ENCODE measurements at places on chromosomes 16 and 17.

DNA sequence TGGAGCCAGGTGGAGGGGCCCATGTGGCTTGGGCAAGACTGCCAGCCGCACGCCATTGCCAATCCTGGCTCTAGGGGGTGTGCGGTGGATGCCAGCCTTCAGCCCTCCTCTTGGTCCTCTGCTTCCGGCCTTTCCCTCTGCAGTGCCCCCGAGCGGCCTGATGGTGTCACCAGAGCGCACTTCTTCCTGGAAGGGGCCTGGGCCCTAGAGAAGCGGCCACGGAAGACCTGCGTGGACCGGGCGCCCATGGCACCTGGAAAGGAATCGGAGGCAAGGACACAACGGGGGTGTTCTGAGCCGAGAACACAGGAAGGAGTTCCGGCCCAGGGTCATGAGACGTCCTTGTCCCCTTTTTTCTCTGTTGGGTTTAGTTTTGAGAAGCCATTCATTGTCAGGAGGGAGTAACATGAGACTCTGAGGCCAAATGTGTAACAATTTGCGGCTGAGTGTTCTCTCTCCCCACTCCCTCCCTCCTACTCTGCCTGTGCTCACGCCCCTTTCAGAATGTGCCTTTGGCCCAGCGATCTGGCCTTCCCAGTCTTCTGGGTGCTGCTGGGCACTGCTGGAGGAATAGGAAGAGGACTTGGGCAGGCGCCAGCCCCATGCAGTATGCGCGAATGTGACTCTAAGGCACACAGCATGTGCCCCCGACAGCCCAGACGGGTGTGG lies 92.8 kb downstream of the IRX3 start:
- DNase-seq = no peak

DNA sequence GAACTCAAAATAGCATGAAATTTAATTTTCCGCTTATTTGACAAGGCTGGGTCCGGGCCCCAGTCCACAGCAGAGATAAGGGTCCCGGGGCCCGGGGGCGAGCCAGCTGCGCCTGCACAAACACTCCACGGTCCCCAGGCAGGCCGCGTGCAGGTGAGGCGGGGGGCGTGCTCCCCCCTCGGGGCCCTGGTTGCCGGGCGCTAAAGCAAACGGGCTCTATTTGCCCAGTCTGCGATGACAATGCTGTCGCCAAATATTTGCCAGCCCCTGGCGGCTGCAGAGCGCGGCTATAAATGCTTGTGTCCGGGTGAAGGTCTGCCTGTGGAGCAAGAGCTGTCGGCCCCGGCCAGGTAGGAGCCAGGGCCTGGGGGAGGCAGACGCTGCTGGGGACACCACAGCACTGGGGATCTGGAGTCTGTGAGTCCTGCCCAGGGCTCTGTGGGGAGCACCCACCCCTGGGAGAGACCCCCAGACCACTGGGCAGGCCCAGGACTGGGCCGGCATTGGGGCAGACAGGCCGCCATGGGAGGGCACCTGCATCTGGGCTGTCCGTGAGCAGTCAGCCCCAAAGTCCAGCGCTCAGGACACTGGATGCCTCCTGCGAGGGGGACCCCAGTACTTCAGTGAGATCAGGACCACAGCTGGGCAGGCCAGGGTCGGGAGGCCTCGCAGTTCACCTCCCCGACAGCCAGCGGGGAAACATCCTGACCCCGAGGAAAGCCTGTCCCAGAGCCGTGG lies at the start of gene PERCC1:
PERCC1 (plus strand) TSS at position 320 of the 738 bp plus-strand sequence. CDS start 1,516 bp downstream, outside the sequence.
- no peak for DNase-seq

DNA sequence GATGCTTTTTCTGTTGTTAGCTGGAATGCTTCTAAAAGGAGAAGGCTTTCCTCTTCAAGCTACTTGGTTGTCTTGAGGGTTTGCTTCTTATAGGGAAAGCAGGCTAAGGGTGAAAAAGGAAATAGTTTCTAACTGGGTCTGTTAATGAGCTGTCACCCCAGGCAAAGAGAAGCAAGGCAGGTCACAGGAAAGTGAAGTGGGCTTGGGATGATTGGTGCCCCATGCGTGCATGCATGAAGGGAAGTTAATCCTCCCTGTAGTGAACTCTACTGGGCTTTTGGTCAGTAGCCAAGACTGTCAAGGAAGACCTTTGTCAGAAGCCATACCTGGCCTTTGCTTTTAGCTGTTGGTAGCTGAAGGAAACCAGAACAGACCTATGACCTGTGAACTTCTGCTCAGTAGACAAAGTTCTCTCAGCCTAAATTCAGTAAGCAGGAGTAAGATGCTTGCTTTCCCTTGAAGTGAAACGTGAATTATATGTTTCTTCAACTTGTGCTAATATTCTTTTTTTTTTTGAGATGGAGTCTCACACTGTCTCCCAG lies 16.5 kb downstream of the TENT4B start:
- no peak for DNase-seq

GRCh38 chr17:21035406-21035805 lies 7.4 kb downstream of the USP22 start:
- DNase-seq = no peak

- DNase-seq = no peak
Measured at GRCh38 chr17:60356940-60357339, 35.0 kb downstream of the USP32 start.
